ENCODE measurements at places on chromosomes 7 and 10.

DNA sequence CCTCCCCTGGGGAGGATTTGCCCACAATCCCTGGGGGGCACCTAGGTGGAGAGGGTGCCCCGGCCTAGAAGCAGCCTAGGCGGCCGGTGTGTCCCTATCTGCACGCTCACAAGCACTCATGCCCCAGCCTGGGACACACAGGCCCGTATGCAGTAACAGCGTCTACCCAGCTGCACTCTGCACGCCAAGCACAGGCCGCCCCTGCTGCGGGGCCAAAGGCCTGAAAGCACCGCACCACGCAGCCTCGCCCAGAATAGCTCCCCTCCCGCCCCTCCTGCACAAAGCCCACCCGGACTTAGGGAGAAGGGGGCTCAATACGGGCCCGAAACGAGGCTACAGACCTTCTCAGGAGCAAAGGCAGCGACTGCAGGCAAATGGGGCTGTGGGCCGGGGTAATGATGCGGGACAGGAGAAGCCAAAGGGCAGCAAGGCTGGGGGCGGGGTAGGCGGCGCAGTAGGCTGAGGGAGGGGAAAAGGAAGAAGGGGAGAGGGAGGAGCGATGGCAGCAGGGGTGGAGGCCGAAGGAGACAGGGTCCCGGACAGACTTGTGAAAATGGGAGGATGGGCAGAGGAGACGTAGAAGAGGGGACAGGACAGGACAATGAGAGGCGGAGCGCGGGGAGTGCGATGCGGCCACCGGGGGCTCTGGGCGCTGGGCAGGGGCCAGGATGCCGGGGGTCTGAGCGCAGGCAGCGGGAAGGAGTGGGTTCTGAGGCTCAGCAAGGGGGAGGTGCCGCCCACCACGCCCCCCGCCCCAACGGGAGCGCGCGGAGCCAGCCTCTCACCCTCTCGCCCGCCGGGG is 544 bp downstream of the GPRIN2 start:
- DNase-seq: no peak

DNA sequence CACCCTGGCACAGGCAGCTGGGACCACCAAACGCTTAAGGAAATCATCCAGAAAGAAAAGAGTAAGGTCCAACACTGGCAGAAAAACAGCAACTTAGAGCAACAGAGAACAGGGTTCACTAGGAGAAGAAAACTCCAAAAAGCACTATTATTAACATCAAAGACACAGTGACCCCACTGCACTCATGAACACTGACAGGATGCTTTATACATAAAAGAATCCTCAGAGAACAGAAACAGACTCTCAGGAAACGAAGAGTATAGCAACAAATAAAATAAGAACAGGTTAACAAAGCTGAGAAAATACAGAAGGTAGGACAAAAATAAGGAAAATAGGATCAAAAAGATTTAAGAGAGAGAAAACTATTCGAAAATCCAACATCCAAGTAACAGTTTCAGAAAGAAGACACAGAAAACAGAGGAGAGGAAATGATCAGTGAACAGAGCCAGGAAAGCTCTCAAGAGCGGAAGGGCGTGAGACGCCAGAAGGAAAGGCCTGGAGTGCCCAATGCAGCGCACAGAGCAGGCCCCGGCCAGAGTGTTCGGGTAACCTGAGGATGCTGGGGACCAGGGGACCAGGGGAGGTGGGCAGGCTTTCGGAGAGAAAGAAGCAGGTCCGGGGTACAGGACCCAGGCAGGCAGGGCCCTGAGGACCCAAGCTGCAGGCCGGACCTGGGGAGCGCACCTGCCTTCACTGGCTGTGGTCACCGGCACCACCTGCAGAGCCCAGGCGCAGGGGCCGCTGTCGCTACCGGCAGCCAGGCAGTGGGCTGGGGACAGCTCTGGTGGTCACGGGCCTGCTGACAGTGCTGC is 258.2 kb downstream of the MAD1L1 start:
- no peak for DNase-seq

- DNase-seq: no peak
These were observed 28.8 kb upstream of the SNX13 start for GRCh38 chr7:17968791-17969715.

- no peak for DNase-seq
These were observed 375.5 kb downstream of the SEMA3D start for GRCh38 chr7:84811362-84811761.

DNA sequence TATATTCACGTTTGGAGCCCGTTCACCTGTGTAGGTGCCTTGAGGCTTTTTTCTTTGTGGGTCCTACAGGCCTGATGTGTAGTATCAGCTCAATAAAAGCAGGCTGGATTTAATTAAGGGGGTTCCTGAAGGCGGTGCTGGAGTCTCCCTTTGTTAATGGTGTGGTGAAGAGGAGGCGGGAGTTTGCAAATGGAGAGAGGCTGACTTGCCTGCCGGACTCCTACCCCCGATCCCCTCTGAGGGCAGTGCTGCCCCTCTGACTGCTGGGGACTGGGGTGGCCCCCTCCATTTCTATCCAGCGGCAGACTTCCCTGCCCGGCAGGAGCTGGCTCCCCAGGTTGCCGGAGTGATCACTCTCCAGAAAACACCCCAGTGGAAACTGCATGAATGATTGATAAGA is 45.1 kb downstream of the ZMIZ1 start:
- DNase-seq: no peak

GRCh38 chr10:15254808-15255648 is 86.5 kb upstream of the NMT2 start:
- DNase-seq: no peak

GRCh38 chr7:155761162-155761561 is 51.1 kb downstream of the SHH start:
- no peak for DNase-seq

- DNase-seq: no peak
These were observed 57.9 kb downstream of the NPY start for GRCh38 chr7:24341691-24342413.

DNA sequence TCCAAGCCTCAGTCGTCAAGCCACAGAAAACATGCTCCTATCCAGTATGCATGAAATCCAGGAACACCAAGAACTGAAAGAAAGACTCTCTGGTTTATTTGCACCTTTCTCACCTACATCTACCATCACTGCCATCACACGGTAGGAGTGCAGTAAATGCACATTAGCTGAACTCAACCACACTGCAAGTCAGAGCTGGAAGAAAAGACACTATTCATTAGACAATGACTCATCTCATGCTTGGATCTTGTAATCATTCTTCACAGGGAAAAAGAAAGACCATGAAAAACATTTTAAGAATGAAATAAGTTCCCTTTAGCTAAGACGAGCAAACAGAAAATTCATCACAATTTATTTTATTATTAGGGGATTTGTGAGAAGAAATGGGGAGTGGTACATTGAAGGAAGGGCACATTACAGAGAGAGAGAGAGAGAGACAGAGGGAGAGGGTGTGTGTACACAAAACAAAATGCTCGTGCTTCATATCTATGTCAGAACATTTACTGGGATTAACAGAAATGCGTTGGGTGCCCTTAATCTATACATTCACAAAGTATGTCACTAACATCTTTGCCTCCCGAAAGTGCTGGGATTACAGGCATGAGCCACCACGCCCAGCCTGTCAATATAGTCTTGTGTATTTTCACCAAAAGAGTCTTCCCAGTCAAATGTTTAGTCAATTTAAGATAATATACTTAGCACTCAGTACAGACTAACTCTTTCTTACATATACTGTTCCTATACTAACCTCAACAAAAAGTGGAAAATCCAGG is 324.9 kb downstream of the PARD3 start:
- DNase-seq: no peak

DNA sequence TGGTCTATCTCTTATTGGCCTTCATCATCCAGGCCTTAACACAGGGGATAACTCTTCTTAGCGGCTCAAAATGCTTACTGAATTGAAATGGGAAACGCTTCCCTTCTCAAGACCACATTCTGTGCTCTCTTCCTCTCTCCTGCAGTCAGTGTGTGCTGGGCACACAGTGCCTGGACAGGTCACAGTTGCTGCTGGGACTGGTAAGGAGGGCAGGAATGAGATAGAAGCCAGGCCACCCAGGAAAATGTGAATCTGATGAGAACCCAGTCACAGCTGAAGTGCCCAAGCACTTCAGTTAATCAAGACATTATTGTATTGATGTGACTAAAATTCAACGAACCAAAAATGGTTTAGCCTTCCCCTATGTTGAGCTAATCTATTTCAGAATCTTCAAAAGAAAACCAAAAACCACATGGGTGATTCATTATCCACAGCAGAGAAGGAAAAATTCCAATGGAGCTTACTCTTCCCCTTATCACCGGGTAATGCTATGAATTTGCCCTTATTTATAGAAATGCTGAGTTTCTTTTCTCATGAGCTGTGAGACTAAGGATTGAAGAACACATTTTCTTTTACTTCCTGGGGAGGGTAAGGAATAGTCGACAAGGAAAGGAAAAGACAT is 41.2 kb upstream of the PLPP4 start:
- no peak for DNase-seq

GRCh38 chr10:110836706-110837105 is 35.0 kb upstream of the PDCD4 start:
- DNase-seq: no peak

GRCh38 chr7:71770269-71770907 is 638.4 kb downstream of the GALNT17 start:
- no peak for DNase-seq

DNA sequence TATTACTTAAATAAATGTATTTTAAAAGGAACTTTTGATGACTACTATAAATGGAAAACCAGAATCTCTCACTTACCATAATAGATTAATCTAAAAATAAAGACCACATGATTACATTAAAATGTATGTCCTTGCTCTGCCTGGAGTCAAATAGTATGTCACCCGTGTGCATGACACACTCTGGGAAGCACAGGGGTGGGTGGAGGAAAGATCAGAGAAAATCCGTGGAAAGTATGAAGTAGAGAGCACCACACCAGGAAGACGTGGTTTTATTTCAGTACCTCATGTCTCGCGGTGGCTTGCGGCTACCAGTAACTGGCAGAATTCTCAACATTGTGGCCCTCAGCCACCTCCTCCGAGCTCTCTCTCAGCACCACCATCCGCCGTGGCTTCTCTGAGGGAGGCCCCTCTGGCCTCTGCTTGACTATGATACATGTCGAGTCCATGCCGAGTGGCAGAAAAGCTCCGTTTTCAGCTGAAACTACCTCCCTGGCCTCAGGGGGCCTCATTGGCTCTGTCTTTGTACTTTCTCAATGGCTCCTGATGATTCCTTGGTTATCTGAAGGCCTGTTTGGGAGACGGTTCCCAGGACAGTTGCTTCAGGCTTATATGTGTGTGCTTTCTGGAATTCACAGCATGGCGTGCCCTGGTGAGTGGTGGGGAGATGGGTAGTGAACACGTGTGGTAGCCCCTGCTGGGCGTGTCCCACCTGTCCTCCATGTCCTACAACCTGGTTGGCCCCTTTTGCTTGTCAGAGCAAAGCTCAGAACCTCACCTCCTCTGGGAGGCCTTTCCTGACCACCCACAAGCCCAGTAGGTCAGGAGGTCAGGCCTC is 49.8 kb downstream of the LHPP start:
- DNase-seq: no peak

DNA sequence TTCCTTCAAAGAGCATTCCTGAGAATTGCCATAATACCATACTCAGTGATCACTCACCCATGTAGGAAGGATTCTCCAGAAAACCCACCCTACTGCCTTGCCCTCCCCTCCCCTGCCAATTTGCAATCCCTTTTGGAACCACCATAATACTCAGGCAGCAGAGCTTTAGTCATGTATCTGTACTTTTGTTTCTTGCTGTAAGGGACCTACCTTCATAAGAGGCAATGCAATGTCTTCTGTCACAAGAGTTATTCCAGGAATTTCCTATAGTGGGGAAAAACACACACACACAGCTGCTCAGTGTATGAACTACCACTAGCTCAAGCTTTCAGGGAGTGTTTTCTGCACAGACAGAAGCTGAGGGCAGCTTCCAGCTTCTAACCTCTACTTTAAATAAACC is 67.0 kb downstream of the GSAP start:
- DNase-seq: no peak

- no peak for DNase-seq
These were observed 34.9 kb downstream of the MMRN2 start for GRCh38 chr10:86922553-86922961.

- no peak for DNase-seq
These were observed 6.5 kb downstream of the ARHGAP22 start for GRCh38 chr10:48598243-48598935.

GRCh38 chr7:148726385-148726784 is 27.7 kb downstream of the CUL1 start:
- DNase-seq: no peak

DNA sequence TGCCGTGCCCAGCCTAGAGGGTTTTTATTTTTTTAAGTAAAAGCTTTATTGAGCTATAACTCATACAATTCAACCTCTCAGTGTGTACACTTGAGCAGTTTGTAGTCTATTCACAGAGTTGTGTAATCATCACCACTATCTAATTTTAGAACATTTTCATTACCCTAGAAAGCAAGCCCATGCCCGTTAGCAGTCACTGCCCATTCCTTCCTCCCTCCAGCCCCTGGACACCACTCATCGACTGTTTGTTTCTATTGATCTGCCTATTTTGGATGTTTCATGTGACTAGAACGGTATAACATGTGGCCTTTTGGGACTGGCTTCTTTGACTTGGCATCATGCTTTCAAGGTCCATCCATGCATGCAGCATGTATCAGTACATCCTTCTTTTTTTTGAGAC is 25.7 kb upstream of the SEC61A2 start:
- no peak for DNase-seq

GRCh38 chr10:90788199-90788491 is 69.7 kb downstream of the HTR7 start:
- no peak for DNase-seq

GRCh38 chr10:44049301-44050015 is 335.4 kb downstream of the CXCL12 start:
- DNase-seq: no peak

DNA sequence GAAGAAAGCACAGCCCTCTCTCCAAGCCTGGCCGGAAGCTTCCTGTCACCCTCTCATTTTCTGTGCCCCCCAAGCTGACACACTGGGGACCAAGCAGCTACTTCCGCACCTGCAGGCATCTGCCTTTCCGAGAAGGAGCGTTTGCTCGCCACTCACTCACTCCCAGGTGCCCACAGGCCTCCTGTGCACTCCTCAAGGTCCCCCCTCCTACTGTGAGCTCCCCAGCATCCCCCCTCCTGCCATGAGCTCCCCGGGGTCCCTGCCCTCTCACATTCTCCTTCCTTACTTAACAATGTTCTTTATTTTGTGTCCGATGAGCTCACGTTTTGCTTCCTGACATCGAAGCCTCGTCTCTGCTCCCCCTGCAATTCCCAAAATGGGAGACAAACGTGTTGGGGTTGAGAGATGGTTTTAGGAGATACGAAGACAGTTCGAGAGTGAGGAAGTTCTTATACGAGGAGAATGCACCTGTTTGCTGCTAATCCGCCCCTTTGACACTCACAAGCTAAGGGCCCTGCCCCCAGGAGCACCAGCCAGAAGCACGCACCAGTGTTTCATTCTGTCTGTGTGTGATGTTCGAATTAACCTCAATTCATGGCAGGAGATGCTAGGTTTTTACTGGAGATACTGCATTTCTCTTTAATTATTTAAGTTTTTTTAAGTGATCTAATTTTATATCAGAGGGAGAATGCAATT is 70.2 kb downstream of the PDGFA start:
- no peak for DNase-seq

All from stimulated activated CD4-positive, alpha-beta T cell treated with anti-CD3 and anti-CD28 coated beads, Interleukin-1b, Interleukin-23, amount 100 ng/mL, for 1 hour (primary cell).